ENCODE measurements at places on chromosomes 5 and 9.

DNA sequence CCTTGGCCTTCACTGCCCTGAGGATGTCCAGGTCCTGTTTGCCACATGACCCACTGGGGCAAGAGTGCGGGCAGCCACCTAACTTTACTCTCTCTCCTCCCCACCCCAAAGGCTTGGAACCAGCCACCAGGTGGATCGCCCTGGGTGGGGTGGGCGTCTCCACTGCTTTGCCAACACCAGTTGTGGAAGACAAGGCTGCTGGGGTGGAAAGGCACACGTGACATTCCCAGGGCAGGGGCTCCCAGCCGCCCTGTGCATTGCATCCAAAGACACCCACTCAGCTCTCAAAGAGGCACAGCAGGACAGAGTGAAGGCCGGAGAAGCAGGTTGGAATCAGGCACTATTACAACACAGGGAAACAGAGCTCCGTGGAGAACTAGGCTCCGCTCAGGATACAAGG is 162.2 kb downstream of the OLFM1 start:
- no peak for DNase-seq

- DNase-seq = no peak
Observed at GRCh38 chr9:122325124-122325523, 45.7 kb upstream of the PTGS1 start.

DNA sequence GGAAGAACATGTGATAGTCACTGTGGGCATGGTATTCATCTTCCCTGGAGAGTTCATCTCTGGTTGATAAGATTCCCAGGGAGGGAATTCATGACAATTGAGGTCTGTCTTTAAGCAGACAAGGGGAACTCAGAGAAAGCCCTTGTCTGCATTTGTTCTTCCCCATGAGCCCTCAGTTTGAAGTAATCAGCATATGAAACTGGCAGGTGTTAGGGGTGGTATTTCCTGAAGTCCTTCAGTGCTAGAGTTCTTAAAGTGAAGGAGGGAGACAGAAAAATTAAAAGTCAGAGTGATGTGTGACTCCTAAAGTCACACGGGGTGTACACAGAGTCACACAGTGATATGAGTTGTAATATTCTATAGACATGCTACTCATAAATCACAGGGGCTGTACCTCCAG is 60.6 kb upstream of the SYK start:
- DNase-seq = no peak

GRCh38 chr9:114282104-114282485 is 40.8 kb upstream of the ORM1 start:
- DNase-seq = no peak

- no peak for DNase-seq
Observed at GRCh38 chr9:91897201-91897600, 52.8 kb downstream of the ROR2 start.

DNA sequence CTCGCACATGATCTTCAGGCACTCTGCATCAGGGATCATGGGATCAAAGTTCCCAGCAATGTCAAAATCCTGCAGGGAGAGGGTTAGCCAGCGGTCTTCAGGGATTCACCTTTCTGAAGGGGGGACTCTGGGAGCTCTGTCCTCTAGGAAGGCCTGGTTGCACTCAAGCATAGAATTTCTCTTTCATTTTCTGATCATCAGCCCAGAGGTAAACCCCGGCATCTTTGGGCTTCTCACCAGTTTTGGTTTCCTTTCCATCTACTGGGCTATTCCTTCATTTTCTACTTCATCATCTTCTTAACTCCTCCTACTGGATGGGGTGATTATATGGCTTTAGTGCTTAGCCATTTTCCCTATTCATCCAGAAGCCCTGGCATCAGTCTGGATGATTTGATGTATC is 4.6 kb upstream of the DND1 start:
- DNase-seq = no peak

DNA sequence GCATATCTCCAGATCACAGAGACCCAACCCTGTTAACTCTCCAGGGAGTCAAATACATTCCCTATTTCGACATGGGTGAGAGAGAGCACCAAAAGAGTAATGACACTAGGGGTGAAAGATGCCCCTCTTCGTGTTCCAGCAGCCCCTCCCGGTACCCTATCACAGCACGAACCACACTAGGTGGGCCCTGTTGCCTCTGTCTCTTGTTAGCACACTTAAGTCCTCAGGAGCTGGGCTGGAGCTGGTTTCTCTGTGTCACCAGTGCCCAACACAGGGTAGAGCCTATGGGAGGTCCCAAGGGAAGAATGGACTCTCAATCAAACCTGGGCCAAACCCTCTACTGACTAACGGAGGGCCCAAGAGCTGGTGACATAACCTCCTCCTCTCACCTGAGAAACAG is 1.2 kb downstream of the CDK20 start:
- no peak for DNase-seq

- DNase-seq = no peak
Observed at GRCh38 chr5:62312036-62312435, 6.0 kb downstream of the KIF2A start.

- no peak for DNase-seq
Observed at GRCh38 chr9:2560180-2560579, 61.4 kb upstream of the VLDLR start.

GRCh38 chr5:36654564-36654963 is 48.2 kb downstream of the SLC1A3 start:
- DNase-seq = no peak

DNA sequence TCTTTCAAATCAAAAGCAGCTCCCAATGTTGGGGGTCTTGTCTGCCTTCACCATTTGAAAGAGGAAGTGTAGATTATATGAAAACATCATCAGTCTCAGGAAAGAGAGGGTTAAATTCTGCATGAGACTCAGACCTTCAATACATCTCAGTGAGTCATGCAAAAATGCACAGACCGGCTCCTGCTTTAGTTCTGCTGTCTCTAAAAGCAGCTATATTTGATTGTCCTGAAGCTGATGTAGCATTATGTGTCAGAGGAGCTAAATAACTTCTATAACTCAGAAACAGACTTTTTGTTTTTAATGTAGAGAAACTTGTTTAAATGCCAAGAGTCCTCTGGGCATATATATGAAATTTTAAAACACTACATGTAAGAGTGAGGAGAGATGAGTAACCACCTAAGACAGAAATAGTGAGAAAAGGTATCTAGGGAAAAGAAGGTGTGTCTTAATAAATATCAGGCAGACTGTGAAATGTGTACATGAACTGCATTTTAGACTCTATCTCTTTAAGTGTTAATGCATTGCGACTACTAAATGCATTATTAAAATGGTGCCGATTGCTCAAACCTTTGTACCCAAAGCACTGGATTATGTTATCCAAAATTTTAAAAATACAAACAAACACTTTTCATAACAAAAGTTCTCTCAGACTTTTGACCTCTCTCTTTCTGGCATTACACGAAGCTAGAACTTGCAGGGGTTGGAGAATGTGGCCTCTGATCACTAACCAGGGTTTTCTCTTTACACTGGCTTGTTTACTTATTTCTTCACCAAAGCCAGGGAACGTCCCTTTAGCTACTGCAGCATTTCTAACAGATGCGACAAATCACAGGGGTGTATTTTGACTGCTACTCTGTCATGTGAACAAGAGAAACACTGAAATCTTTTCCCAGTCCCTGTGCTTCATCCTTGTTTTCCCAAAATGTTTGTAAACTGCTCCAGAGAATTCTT is 302.3 kb downstream of the ARL15 start:
- DNase-seq = no peak

DNA sequence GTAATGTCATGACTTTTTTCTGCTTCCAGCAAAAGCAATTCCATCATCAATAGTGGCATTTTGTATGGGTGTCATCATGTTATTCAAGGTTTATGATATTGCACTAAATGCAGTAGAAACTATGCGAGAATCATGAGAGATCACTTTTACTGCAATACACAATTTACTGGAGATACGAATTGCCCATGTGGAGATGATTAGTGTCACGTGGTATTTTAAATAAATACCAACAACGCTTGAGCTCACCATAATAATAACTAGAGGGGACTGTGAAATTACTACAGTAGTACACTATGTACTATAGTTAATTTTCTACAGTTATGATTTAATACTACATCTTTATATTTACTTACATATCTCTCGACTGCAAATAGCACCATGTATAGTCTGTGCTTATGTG is 49.7 kb downstream of the FAM174A start:
- DNase-seq = no peak

- DNase-seq = no peak
Observed at GRCh38 chr9:91426123-91426745, 2.6 kb upstream of the NFIL3 start.

DNA sequence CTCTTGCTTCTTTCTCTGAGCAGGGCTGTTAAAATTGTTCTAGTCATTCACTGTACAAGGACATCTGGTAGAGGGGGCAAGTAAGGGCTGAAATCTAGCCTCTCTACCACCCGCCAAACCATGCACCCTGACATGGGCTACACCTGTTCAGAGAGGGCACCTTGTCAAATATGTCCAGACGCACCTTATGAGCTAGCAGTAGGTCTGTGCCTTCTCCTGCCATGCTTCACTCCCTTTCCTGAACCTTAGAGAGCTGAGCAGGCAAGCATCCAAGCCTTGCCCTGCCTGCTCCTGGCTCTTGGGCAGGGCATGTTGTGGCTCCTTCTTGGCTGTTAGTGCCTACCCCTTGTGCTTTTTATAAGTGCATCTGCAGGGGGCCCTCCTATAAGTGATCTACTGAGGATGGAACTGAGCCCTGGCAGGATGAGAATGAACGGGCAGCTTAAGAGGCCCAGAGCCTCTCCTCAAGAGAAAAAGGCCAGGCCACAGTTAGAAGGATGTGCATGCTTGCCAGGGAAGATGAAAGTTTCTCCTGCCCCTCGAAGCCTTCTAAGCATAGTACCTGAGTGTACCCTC is 3.8 kb upstream of the NEUROG1 start:
- DNase-seq = no peak

GRCh38 chr9:78001946-78002731 is 29.5 kb downstream of the GNAQ start:
- no peak for DNase-seq

DNA sequence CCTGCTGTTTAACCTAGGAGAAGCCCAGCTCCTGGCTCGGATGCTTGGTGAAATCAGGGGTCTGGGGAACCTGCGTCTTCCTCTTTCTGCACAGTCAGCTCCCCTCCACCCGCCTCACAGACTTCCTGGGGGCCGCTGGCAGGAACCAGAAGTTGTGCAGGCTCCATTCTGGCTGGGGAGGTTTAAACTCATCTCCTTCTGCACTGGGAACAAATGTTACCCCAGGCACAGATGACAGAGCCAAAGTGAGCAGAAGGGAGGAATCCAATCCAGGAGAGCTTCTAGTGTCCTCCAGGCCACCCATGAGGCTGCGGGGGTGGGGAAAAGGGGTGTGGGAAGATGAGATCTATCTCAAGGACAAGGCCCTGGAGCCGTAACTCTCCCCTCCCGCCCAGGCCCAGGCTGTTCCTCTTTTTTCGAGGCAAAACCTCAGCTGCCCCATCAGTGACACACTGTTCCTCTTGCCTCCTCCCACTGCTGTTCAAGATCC is 31.2 kb downstream of the KCNMB1 start:
- no peak for DNase-seq
